CD14-positive monocyte (primary cell): ENCODE measurements at places on chromosomes 5 and 9.

- no peak for DNase-seq
These were observed 163.7 kb upstream of the SLC30A5 start for GRCh38 chr5:68930139-68930538.

DNA sequence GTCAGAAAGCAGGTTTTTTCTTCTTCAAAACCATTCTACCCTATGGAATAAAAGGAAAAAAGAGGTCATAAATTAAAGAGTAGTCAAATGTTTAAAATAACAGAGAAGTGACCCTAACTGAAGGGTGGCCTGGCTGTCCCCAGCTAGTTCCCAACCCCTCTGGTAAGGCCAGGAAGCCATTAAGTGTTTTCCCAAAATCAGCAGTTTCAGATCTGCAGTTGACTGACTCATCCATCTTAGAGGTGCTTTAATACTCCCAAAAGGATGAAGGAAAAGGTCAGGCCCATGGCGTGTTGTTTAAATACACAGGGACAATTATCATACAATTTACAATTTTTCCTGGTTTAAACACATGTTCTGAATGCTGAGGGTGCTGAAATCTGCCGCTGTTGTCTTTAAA, 47.9 kb upstream of the TBC1D9B start:
- DNase-seq = no peak

GRCh38 chr9:95879591-95879990, 4.1 kb downstream of the ERCC6L2 start:
- DNase-seq = no peak

GRCh38 chr5:58640011-58640410, 57.1 kb downstream of the RAB3C start:
- DNase-seq = no peak

DNA sequence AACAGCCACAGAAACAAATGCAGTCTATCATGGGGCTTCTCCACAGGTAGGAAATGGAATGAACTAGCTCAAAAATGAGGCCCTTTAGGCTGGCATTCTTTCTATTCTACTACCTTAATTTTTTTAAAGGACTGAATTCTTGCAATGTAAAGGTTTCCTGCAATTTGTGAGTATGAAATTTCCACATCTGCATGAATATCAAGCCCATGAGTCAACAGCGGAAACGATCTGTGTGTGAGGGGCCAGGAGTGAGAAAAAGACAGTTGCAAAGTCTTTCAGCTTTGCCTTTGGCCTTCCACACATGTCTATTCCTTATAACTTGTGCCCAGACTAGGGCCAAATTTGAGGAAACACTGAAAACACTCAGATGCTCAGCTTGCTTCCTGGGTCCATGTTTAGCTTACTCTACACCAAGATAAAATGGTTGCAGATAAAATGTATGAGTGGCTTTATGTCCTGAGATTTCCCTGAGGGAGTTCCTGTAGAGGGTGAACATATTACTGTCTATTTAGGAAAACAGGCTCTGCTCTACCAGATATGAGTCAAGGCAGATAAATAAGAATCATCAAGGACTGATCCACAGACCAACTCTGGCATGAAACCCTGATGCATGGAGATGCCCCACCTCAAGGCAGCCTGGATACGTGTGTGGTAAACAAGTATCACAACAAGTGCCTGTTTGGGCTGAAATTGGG, 46.5 kb downstream of the RETREG1 start:
- no peak for DNase-seq

- DNase-seq = no peak
These were observed 410 bp downstream of the GLIPR2 start for GRCh38 chr9:36136894-36137391.

DNA sequence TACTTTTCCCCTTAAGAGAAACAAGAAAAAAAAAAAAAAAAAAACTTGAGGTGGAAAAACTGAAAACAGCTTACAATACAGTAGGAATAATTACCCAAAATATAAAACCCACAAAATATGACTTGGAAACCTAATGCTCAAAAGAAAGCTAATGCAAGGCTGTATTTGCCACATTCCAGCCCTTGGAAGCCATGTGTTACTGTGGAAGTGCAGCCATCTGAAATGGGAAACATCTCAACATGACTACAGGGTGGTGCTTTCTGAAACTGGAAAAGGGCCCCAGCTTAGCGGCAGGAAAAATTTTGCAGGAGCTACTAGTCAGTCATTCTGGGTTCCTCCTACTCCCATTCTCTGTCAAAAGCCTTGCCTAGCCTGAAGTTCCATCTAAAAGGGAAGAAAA, 20.4 kb downstream of the CDK5RAP2 start:
- DNase-seq = no peak

GRCh38 chr5:79962575-79963222, 28.4 kb downstream of the MTX3 start:
- no peak for DNase-seq

DNA sequence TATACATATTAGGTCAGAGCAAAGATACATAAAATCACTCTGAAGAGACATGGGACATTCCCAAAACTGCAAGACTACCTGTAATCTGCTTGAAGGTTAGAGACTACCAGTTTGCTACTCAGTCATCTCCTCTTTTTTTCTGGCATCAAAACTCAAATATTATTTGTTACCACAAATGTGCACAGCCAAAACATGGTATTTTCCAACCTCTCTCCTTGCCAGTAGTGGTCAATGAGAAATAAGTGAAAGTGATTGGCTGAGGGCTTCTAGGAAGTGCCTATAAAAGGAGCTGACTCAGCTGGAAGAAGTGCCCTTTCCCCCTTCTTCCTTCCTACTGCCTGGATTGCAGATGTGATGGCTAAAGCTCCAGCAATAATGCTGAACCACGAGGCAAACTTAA, 13.8 kb downstream of the GZMK start:
- no peak for DNase-seq

GRCh38 chr9:4303006-4303405, 3.1 kb upstream of the GLIS3 start:
- DNase-seq = no peak

- no peak for DNase-seq
These were observed 39.4 kb downstream of the SUSD1 start for GRCh38 chr9:112135706-112136105.

GRCh38 chr9:133257465-133257956, 17.5 kb downstream of the ABO start:
- no peak for DNase-seq

- DNase-seq = no peak
These were observed 94.0 kb upstream of the GRIN3A start for GRCh38 chr9:101832486-101832885.

- DNase-seq = no peak
These were observed at the start of gene RNF180 for GRCh38 chr5:64165500-64166200. Gene RNF180, plus strand, starts transcription at chr5:64165843. Its CDS starts 34,965 bp downstream, at chr5:64200808.

DNA sequence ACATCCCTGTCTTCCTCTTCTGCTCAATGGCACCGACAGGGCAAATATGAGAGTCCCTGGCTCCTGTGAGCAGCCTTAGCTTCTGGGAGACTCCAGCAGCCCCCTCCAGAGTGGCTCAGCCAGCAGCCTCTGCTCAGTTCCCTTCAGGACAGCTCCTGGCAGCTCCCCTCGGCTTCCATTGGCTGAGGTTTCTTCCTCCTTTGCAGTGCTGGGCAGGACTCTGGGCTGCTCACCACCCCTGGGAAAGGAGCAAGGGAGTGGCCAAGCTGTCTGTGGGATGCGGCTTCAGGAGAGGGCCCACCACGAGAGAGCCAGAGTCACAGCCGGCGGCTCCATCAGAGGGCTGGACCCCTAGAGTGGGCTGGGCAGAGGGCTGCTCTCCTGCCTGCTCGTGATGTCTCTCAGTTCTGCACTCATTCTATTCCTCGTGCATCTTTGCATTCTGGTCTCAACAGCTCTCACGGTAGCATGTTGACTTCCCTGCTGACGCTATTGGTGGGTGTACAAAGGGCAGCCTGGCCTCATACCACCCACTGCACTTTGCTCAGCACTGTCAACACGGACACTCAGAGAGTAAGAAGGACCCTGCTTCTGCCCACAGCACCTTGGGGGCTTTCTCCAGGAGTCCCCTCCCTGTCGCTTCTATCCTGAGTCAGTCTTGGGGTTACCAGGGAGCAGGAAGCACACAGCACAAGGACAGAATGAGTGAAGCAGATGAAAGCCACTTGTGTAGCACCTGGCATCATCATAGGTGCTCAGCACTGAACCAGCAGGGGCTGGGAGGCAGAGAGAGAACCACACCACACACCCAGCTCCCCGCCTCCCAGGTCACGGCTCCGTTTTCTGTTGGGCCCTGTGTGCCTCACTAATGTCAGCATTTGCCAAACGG, 80.9 kb upstream of the ALDH1B1 start:
- DNase-seq = no peak

DNA sequence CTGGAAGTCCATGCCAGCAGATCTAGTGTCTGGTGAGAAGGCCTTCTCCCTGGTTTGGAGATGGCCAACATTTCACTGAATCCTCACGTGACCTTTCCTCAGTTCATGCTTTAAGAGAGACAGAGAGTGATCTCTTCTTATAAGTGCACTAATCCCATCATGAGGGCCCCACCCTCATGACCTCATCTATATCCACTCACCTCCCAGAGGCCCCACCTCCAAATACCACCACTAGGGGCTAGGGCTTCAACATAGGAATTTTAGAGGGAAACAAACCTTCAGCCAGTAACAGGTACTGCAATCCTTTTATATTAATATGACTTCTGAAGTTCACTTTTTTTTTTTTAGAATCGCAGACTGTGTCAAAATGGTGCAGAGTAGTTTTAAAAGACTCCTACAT, 496.9 kb upstream of the ADAMTS16 start:
- DNase-seq = no peak

DNA sequence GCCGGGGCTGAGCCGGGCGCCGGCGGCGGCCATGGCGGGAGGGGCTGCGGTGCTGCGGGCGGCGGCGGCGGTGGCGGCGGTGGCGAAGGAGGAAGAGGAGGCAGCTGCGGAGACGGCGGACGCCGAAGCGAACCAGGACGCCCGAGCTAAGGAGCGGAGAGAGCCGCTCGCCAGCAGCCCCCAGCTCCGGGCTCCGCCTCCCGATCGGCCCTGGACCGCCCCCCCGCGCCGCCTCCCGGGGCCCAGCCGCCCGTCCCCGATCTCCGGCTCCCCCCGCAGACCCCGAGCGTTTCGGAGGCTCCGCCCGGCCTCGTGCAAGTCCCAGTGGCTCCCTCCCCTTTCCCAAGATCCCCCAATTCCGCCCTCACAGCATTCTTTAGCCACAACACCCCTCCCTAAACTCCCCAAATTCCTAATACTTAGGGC, at the start of gene ASTN2:
Gene ASTN2 (minus strand): TSS at position 152 of the 426 bp plus-strand sequence. CDS start 119 bp downstream, at position 33.
- DNase-seq = no peak

GRCh38 chr5:33973271-33973670, 11.2 kb downstream of the SLC45A2 start:
- DNase-seq = no peak

GRCh38 chr5:54895816-54896341, 89.5 kb downstream of the ESM1 start:
- no peak for DNase-seq

DNA sequence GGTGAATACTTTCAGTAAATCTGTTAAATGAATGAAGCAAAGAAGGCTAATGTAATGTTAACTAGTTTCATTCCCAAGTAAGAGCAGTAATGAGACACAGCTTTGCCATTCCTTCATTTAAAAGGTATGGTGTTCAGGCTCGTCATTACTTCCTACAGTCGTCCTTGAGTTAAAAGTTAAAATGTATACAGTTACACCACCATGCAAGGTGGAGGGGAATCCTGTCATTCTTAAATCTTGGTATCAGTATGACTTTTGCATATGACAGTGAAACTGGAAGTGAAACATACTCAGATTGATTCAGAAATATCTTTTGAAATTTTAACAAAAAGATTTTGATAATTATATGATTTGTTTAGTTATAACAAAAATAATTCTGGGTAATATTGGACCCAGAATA, 25.9 kb downstream of the MTRR start:
- no peak for DNase-seq
